ENCODE measurements at places on chromosomes 2 and 18. TPM values are rescaled to one million over a fixed set of nuclear protein-coding genes. Genes with fewer than 3 reads are reported as not detected.

Gene CAD
- 70.2 TPM for polyA plus RNA-seq

Gene CCDC150
- polyA plus RNA-seq, result 14.2 TPM

Gene SH3BP4
- polyA plus RNA-seq, result 22.6 TPM

Gene PSMA8
- polyA plus RNA-seq, result not detected

Gene RNF103
- polyA plus RNA-seq, result 20.0 TPM

Gene BCL2
- 0.61 TPM for polyA plus RNA-seq

DNA sequence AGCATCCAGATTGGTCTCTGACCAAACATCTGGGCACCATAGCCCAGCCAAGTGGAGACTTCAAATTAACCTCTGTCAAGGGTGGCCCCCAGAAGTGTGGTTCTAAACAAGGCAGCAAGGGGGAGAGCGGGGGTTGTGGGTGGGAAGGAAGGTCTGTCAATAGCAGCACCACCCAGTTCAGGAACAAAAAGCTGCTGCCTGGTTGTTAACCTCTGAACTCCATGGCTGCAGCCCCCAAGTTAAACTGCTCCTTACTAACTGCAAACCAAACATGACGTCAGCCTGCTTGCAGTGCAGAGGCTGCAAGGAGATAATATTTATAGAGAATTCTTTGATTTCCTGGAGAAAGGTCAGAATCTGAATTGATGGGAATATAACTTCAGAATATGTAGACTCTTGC is 76.5 kb downstream of the ARL4C start:
- peak; percentile 18 for DNase-seq

GRCh38 chr2:120495586-120495985 is 149.7 kb downstream of the INHBB start:
- DNase-seq, result no peak

- no peak for DNase-seq
Measured at GRCh38 chr2:20188851-20189250, 36.1 kb downstream of the SDC1 start.

GRCh38 chr18:21997207-21998143 is 171.9 kb upstream of the GATA6 start:
- peak; percentile 25 for DNase-seq

DNA sequence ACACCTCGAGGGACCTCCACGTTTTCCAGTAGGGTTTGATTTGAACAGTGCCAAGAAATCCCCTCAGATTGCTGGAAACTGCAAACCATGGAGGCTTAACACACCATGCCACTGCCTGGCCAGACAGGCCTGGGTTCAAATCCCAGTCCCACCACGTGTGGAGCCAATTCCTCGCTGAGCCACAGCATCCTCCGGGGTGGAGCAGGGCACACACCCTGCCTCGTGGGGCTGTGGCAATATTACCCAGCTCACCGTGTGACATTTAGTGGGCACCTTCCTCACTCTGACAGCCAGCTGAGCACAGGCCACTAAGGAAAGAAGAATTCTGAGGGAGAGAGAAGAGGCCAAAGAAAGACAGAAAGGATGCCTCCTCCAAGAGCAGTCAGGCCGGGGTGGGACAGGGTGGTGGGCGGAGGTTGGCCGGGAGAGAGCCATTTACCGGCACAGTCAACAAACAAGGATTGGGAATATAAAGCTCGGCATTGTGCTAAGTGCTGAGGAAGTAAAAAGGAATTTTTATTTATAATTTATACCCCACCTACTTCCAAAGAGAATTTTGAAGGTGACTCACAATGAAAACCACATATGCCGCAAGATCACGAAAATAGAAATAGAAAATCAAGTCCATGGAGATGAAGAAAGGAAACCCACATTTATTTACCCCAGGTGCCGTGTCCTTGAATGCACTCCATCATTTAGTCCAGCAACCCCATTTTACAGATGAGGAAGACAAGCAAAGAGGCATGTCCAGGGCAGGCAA is 111.5 kb downstream of the MCFD2 start:
- no peak for DNase-seq

- DNase-seq, result no peak
Measured at GRCh38 chr18:34467058-34467457, 242.3 kb upstream of the NOL4 start.

- DNase-seq, result no peak
Measured at GRCh38 chr18:79429785-79430281, 34.1 kb downstream of the NFATC1 start.

GRCh38 chr2:69243652-69244051 is 143.4 kb downstream of the GFPT1 start:
- no peak for DNase-seq

DNA sequence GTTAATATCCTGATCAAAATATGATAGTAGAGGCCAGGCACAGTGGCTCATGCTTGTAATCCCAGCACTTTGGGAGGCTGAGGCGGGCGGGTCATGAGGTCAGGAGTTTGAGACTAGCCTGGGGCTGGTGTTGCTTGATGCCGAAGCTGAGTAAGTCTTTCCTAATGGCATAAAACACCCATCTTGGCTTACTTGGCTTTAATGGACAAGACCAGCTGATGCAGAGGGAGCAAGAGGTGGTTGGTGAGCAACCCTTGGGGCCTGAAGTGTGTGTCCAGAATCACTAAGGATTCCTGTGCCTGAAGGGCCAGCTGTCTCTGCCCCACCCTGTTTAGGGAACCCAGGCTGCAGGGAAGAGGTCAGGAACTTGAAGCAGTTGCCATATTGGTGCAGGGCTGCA is 217.2 kb downstream of the ARL4C start:
- DNase-seq, result no peak

DNA sequence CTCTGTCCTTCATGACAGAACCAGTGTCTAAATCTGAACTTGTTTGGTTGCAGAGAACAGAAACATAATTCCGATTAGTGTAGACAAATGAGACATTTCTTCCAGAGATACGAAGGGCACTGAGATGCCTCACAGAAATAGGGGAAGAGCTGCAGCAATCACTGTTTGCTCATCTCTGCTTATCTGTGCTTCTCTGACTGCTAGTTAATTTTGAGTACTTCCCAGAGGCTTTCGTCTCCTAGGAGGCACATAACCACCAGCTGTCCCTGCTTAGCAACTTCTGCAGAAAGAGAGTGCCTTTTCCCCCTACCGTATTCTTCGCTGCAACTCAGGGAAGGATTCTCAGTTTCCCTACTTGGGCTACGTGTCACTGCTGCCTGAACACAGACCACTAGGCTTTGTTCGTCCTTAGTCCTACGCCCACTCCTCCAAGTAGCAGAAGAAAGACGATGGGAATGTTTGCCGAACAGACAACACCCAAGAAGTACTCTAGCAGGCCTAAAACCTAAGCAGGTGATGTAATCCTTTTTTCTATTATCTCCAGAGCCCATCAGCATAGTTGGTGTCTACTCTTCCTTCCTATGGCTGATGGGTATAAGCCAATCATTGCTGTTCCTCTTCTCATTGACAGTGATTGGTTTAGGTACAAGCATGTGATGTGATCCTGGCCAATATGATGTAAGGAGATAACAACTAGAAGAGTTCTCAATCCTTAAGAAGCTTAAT is 63.6 kb downstream of the TNP1 start:
- DNase-seq, result no peak

GRCh38 chr2:45802499-45803138 is 151.1 kb downstream of the PRKCE start:
- no peak for DNase-seq

- DNase-seq, result no peak
Measured at GRCh38 chr2:170641961-170642360, 73.2 kb upstream of the SP5 start.

DNA sequence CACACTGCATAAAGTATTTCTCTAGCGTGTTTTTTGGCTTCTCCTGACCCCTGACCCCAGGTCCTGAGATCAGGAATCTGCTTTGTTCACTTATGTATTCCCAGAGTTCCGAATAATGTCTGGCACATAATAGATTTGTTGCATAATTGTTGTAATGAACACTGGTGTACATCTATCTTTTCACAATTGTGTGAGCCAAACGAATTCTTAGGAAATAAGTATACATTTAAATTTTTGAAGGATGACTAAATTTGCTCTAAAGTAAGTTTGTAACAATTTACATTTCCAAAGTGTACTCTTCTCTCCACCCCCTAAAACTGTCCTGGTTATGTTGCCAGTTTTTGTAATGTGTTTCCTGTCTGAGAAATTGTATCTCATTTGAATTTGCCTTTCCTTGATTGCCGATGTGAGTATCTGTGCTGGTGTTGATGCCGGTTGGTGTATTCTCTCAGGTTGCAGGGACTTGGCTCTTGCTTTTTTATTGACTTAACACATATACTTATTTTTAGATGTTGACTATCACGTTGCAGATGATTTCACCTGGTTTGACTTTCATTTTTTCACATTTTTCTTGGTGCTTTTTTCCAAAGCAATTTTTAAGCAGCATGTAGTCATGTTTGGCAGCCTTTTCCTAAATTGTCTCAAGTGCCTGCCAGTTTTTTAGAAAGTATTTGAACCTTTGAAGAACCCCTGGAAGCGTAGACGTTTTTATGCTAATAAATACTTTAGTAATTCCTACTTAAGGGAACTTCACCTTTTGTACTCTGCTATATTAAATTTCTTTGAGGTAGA is 16.1 kb upstream of the FARP2 start:
- DNase-seq, result no peak

GRCh38 chr2:111946294-111947114 is 48.1 kb downstream of the MERTK start:
- DNase-seq, result peak; percentile 22

Measured in A549 (cell line).